Neural crest cell (in vitro differentiated cells): ENCODE measurements at places on chromosomes 3 and 15. TPM values are rescaled to one million over a fixed set of nuclear protein-coding genes. Genes with fewer than 3 reads are reported as not detected.

DNA sequence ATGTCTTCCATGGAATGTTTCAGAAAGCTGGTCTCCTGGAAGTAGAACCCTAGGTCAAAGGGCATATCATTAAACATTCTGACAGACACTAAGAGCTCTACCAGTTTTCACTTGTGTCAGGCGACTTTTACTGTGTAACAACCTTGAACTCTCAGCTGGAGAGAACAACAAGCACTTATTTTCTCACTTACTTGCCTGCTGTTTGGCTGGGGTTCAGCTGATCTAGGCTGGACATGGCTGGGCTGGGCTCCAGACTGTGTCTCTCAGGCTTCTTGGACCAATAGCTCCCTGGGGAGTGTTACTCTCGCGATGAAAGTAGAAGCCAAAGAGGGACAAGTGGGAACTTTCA is 527.3 kb downstream of the SHQ1 start:
- no peaks in the 10 kb centered on the region for H3K27me3 ChIP-seq
- H3K4me1 ChIP-seq, result no peaks in the 10 kb centered on the region
- H3K4me3 ChIP-seq, result no peak overlapping the region
- no peak overlapping the region for H3K27ac ChIP-seq
- DNase-seq, result no peak

DNA sequence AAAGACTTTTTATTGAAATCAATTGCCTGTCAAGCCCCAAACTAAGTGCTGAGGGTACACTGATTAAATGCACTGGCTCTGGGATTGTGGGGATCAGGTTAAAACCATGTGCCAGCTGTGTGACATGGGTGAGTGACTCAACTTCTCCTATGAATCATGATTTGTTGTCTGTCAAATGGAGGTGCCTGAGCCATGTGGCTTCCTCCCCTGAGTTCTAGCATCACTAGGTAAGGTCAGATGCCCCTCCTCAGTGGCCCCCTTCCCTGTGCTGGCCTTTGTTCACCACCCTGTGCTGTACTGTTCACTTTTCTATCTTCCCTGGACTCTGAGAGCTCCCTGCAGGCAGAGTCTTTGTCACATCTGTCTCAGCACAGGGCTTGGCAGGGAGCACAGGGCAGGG is 43.6 kb upstream of the ATP2B2 start:
- no peaks in the 10 kb centered on the region for H3K27me3 ChIP-seq
- H3K4me1 ChIP-seq, result peaks cover 59% of the 10 kb centered on the region
- H3K4me3 ChIP-seq, result no peak overlapping the region

CLK3 gene
- 79.2 and 88.7 TPM in 2 replicates for total RNA-seq

KCNH8 gene
- 3.5 and 3.8 TPM in 2 replicates for total RNA-seq

DNA sequence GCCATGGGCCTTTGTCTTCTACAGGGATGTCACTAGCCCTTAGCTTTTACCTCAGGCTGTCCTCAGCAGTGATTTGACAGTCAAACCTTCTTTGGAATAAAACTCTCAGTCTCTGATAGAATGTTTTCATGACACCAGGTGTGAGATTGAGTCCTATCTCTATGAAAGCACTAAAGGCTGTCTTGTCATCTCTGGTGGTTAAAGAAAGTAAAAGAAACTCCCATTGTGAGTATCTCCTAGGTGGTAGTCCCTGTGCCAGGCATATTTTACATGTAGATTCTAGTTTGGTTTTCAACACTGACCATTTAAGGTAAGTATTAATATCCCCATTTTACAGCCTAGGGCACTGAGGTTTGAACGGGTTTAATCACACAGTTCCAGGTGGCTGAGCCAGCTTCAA is 360.2 kb downstream of the CHST2 start:
- no peaks in the 10 kb centered on the region for H3K4me1 ChIP-seq
- H3K27me3 ChIP-seq, result no peaks in the 10 kb centered on the region
- no peak overlapping the region for H3K4me3 ChIP-seq
- DNase-seq, result no peak
- no peak overlapping the region for H3K27ac ChIP-seq
- H3K36me3 ChIP-seq, result no peaks in the 10 kb centered on the region

TMEM41A gene
- 19.9 and 20.2 TPM in 2 replicates for total RNA-seq
